ENCODE measurements at places on chromosomes 12 and 14. TPM values are rescaled to one million over a fixed set of nuclear protein-coding genes. Genes with fewer than 3 reads are reported as not detected.

Gene RPL10L
- not detected for total RNA-seq

GRCh38 chr12:7099290-7099996 is 7.2 kb upstream of the C1R start:
- DNase-seq = no peak

Gene BCL2L14
- not detected for total RNA-seq

DNA sequence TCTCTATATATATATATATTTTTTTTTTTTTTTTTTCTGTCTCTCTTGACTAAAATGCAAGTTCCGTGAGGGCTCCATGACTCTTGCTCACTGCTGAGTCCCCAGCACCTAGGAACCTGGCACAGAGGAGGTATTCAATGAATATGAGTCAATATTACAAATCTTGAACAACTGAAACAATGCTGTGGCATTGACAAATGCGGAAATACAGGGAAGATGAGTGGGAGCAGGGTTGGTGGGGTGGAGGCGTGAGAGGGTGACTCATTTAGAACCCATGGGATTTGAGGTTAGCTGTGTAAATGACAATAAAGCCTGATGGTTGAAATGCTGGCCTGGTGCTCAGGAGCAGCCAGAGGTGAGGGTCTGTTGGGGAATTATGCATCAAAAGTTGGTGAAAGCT is 121.7 kb upstream of the FUT8 start:
- DNase-seq = no peak

- no peak for DNase-seq
Observed at GRCh38 chr12:54060174-54060974, 6.7 kb downstream of the HOXC4 start.

Gene VWF
- 183 TPM for total RNA-seq

Gene KRT8
- 504 TPM for total RNA-seq

Gene B3GNT4
- not detected for total RNA-seq

DNA sequence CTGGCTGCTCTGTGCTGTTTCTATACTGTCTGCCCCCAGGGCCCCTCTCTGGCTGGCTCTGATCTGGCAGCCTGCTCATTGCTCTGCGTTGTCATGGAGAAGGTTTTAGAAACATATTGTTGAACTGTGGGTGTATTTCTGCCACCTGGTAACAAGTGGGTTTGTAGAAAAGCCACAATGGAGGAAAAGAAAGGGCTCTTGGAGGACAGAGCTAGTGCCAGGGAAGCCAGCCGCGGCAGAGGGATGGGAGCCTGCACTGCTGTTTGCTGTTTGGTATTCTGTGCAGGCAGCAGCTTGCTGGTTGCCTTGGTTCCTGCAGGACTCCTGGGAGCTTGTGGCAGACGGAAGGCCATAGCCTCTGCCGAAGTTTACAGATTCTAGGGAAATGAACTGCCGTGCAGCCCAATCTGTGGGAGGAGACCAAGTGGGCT is 15.1 kb downstream of the CCDC177 start:
- DNase-seq = no peak

Gene ADAM21
- total RNA-seq = not detected

DNA sequence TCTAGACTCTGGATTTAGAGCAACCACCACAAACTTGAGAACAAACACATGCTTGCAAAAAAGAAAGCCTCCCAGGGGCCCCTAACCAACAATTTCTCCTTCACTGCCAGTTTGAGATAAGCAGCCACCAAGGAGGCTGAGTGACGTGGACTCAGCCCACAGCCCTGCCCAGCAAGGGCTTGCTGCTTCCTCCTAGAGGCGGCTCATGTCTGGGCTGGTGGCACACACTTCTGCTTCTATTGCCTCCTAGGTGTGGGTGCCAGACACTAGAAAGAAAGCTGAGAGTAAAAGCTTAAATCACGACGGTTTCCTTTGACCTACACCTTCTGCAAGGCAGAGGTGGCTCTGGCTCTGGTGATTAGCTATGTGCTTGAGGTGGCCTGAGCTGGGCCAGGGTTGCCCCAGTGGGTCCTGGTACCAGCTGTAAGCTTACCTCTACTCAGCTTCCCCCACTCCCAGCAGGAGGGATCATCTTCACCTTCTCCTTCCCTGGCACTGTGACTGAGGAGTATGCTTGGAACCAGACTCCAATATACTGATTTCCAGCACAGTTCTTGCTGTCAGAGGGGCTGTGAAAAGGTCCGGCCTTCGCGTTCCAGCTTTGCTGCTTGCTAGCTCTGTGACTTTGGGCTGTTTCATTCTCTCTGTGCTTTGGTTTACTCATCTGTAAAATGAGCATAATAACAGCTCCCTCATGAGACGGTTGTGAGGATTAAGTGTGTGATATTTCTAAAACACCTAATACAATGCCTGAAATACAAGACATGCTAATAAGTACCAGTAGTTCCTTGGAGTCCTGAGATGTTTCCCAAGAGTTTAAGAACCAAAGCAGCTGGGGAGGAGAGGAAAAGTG is 89.7 kb upstream of the PARP11 start:
- no peak for DNase-seq

- DNase-seq = no peak
Observed at GRCh38 chr12:75868501-75868900, 163.1 kb downstream of the PHLDA1 start.

Gene ZBTB42
- 2.5 TPM for total RNA-seq

Gene PLEK2
- total RNA-seq = 0.65 TPM

DNA sequence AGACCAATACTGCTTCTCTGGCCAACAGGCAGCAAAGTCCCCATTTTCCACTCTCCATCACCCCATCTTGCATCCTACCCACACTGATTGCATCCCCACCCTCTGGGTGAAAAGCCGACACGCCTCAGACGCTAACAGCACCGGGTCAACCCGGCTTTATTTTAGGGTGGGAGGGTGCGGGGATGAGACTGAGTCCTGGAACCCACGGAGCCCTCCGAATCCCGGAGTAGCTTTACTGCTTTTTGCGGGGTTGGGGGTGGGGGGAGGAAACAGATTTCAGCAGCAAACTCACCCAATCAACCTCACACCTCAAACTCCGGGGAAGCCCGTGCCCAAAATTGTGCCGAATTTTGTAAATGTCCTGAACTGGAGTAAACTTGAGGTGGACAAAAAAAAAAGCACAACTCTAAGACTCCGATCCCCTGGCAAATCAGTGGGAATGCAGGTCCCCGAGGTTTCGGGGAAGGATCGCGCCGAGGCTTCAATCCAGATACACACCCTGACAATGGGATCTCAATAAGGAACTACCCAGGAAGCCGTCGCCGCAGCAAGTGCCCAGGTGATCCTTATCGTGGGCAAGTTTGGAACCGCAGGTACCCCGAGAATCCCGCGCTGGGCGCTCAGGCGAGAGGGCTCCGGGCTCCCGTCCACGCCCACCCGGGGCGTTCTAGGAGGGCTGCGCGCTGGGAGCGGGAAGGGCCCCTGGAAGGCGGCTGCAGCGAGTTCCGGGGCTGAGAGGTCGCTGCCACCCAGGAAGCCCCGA is 1.1 kb downstream of the GCH1 start:
- DNase-seq = no peak

- no peak for DNase-seq
Observed at GRCh38 chr14:29735459-29735858, 192.2 kb downstream of the PRKD1 start.

DNA sequence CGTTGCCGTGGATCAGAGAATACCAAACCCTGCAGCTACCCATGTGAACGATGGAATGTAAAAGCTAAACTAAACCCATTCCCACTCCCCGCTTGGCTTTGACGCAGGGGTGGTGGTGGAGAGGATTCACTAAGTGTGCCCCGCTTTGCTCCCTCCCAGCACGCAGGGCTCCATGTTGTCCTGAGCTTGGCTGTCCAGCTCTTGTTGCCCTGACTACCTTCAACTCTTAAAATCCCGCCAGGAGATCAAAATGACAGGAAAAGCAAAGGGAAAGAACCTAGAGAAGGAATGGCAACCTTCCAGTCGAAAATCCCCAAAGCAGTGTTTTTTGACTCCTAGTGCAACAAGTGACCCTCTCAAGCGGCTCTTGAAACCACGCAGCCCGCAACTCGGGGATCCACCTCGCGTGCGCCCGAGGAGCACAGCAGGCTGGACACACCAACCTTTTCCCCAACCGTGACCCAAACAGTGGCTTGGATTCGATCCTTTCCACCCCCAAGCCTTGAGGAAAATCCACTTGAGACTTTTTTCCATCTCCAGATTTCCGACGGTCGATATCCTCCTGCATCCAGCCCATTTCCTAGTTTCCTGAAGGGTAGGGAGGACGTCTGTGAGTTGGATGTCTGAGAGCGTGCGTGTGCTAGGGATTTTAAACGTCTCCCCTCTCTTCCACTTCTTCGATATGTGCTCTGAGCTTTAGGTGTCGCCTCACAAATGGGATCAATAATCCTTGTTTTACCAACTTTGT is 1.4 kb downstream of the SYT10 start:
- DNase-seq = no peak

DNA sequence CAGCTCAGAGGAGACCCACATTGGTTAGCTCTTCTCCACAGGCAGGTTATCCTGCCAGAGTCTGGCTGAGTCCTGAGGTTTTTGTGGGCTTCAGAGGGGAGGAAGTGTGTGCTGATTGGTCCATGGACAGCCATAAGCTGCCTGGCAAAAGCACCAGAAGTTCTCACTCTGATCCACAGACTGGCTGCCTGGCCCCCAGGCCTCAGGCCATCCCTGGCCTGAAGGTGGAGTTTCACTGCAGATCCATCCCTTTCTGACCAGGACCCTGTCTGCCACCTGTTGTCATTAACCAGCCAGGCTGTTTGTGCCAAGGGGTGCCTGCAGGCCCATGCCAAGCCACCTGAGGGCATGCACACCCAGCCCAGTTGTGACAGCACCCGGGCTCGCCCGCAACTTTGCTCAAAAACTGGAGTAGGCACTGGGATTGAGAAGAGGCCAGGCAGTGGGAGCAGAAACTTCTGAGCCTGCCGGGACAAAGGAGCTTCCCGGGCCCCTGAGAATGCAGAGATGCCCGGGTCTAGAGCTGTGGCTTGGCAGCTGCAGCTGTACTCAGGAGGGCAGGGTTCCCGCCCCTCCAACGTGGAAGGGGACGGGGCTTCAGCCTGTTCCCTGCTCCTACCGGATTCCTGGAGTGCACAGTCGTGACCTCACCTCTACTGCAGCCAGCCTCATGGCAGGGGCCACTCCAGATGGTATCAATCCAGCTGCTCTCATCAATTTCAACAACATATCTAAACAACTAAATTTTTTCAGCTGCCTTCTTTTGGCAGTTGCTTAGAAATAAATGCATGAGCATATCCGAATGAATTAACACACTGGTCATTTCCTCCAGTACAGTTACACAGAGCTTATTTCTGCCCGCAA is 1277.3 kb downstream of the SLC16A7 start:
- DNase-seq = no peak
